AG08396 (cell line): ENCODE measurements at places on chromosomes 7 and 10.
A peak's percentile ranks its signal among the peaks of the same experiment; 100 is the strongest.

- no peak for DNase-seq
These were observed 1.2 kb upstream of the MEOX2 start for GRCh38 chr7:15687546-15688278.

DNA sequence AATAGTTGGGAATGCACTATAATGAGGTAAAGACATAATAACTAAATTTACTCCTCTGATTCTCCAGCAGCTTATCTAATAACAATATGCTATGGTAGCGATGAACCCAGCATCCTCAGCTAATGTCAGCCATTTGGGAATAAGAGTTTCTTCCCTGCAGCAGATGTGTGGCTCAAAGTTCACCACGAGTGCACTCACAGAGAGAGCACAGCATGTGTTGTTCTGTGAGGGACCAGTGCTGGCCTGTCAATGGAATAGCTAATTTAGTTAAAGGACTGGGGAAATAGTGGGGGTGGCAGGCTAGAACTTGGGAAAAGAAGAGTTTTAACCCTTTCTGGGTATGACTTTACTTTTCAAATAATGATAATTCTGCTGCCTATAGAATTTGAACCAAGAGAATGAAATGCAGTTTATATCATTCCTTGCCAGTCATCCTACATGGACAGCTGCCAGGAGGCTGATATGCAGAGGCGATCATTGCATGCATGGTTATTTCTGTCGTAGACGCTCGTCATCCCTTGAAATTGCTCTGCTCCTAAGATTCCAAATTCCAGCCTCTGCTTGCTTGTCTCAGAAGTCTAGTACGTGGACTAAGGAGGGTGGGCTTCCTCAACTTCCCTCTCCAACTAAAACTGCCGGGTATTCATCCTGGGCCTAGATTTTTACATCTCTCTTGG is 355.6 kb downstream of the RNLS start:
- no peak for DNase-seq

DNA sequence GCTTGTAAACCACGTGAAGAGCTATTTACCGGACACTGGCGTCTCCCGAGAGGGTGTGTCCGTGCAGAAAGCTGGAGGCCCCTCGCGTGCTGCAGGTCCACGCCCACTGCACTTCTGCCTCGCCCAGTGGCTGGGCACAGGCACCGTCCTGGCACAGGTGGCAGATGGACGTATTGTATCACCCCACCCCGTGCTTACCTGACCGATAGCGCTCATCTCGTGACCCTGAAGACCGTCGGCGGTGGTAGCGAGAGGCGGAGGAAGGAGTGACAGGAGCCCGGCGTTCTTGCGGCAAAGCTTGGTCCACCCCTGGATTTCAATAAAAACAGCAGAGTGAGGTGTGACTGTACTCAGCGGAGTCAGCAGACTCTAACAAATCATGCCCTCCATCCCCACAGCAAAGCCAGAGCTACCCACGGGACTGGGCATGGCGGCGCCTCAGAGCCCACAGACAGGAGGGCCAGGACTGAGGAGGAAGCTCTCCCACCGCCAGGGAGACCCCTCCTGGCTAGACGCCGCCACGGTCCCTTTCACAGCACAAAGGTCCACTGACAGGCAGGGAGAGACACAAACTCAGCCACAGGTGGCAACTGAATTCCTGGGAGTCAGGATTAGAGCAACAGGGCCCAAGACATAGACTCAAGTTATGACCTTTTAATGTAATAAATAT is 217.1 kb downstream of the DIP2C start:
- DNase-seq, result no peak

DNA sequence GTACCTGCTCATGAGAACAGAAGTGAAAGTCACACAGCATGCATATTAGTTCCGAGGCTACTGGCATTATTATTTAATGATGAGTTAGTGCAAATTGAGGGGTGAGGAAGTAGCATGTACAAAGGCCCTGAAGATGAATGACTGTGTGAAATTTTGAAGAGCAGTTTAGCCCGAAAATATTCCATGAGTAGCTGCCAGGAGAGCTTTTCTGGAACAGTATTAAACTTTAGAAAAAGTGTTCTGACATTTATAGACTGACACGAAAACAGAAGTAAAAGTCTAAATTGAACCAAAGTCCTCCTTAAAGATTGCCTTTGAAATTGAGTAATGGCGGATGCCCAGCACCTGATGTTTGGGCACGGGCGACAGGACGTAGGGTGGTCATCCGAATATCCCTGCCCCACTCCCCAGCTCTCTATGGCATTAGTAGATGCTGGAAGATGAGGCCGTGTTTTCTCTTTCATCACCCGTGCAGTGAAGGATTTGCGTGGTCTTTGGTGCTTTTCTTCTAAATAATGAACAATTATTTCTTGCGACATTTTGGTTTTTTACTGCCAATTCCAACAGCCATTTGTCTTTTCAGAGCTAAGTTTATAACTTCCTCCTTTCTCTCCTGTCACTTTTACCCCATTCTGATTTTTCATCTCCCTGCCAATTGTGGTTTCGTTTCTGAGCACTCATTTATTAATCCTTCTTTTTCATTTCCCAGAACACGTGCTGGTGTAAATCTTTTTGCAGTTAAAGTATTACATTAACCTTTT is 192.6 kb downstream of the MGMT start:
- no peak for DNase-seq

GRCh38 chr10:104036518-104037260 is 49.0 kb downstream of the COL17A1 start:
- DNase-seq, result no peak

GRCh38 chr10:688312-689120 is 952 bp downstream of the DIP2C start:
- DNase-seq, result peak; percentile 62

- no peak for DNase-seq
These were observed 69.1 kb downstream of the SRPK2 start for GRCh38 chr7:105319578-105319977.
